A549 treated with RU486 at 1 μM for 4 hours (cell line): ENCODE measurements at places on chromosomes 6 and 20. TPM values are rescaled to one million over a fixed set of nuclear protein-coding genes. Genes with fewer than 3 reads are reported as not detected.

The SPATA25 gene
- 0.23 to 0.87 TPM (median 0.66 TPM) in 5 replicates for total RNA-seq

The NRSN1 gene
- not detected in 5 replicates for total RNA-seq

The TMEM74B gene
- total RNA-seq = 3.1 to 5.1 TPM (median 4.0 TPM) in 5 replicates

The ANGPT4 gene
- total RNA-seq = 0.03 TPM in 1 of 5 replicates, not detected in the others

The B3GAT2 gene
- total RNA-seq = 0.01 to 0.04 TPM (median 0.02 TPM) in 4 of 5 replicates, not detected in the other

The NCOA7 gene
- 19.8 to 33.2 TPM (median 31.2 TPM) in 5 replicates for total RNA-seq

The PRR18 gene
- 0.16 to 0.27 TPM (median 0.23 TPM) in 4 of 5 replicates, not detected in the other for total RNA-seq

The HLA-DMB gene
- 1.2 to 2.3 TPM (median 2.2 TPM) in 5 replicates for total RNA-seq

The RRBP1 gene
- total RNA-seq = 89.5 to 102 TPM (median 101 TPM) in 5 replicates

The LAMA5 gene
- total RNA-seq = 195 to 408 TPM (median 321 TPM) in 5 replicates

The ATP9A gene
- 10.1 to 17.8 TPM (median 16.0 TPM) in 5 replicates for total RNA-seq

The SRSF3 gene
- 487 to 672 TPM (median 512 TPM) in 5 replicates for total RNA-seq

The PRSS35 gene
- 0.08 to 0.09 TPM in 2 of 5 replicates, not detected in the others for total RNA-seq

The RBM38 gene
- 23.0 to 37.3 TPM (median 35.1 TPM) in 5 replicates for total RNA-seq

The TBX18 gene
- total RNA-seq = 12.7 to 21.0 TPM (median 15.1 TPM) in 5 replicates

The ELOVL2 gene
- total RNA-seq = 3.7 to 7.6 TPM (median 7.6 TPM) in 5 replicates

The DAAM2 gene
- total RNA-seq = not detected in 5 replicates

The PDE10A gene
- 29.1 to 34.8 TPM (median 33.0 TPM) in 5 replicates for total RNA-seq

The HLA-DPA1 gene
- total RNA-seq = 0.33 TPM in 1 of 5 replicates, not detected in the others

The PACSIN1 gene
- 0.03 to 0.09 TPM (median 0.07 TPM) in 4 of 5 replicates, not detected in the other for total RNA-seq

The BTNL2 gene
- total RNA-seq = not detected in 5 replicates

The HTR1E gene
- total RNA-seq = not detected in 5 replicates

The TBPL1 gene
- 10.3 to 29.2 TPM (median 26.1 TPM) in 5 replicates for total RNA-seq

The SCUBE3 gene
- total RNA-seq = 0.03 to 0.06 TPM (median 0.05 TPM) in 5 replicates

The LST1 gene
- total RNA-seq = 0.28 to 1.3 TPM in 2 of 5 replicates, not detected in the others

The SLA2 gene
- not detected in 5 replicates for total RNA-seq

The LSM14B gene
- total RNA-seq = 22.9 to 27.7 TPM (median 25.5 TPM) in 5 replicates

The RAB32 gene
- 36.1 to 48.4 TPM (median 46.2 TPM) in 5 replicates for total RNA-seq

The SLC17A1 gene
- 0.08 to 0.10 TPM in 2 of 5 replicates, not detected in the others for total RNA-seq

The BPIFB1 gene
- 0.13 to 0.19 TPM in 2 of 5 replicates, not detected in the others for total RNA-seq

The IP6K3 gene
- 0.08 to 0.19 TPM (median 0.12 TPM) in 3 of 5 replicates, not detected in the others for total RNA-seq

The PMEPA1 gene
- total RNA-seq = 195 to 491 TPM (median 365 TPM) in 5 replicates

The TRIM31 gene
- 1.6 to 3.1 TPM (median 2.3 TPM) in 5 replicates for total RNA-seq

The TMEM14C gene
- 138 to 158 TPM (median 155 TPM) in 5 replicates for total RNA-seq
